ENCODE measurements at places on chromosomes 3 and 15. TPM values are rescaled to one million over a fixed set of nuclear protein-coding genes. Genes with fewer than 3 reads are reported as not detected.

GRCh38 chr3:9825451-9826040, 15.5 kb downstream of the TTLL3 start:
- no peak for DNase-seq

- no peak for DNase-seq
Measured at GRCh38 chr3:59240666-59241255, 190.9 kb upstream of the CFAP20DC start.

BLOC1S6 gene
- 89.1 TPM for total RNA-seq

- no peak for DNase-seq
Measured at GRCh38 chr15:66985653-66986052, 79.7 kb upstream of the SMAD3 start.

TMEM266 gene
- not detected for total RNA-seq

DNA sequence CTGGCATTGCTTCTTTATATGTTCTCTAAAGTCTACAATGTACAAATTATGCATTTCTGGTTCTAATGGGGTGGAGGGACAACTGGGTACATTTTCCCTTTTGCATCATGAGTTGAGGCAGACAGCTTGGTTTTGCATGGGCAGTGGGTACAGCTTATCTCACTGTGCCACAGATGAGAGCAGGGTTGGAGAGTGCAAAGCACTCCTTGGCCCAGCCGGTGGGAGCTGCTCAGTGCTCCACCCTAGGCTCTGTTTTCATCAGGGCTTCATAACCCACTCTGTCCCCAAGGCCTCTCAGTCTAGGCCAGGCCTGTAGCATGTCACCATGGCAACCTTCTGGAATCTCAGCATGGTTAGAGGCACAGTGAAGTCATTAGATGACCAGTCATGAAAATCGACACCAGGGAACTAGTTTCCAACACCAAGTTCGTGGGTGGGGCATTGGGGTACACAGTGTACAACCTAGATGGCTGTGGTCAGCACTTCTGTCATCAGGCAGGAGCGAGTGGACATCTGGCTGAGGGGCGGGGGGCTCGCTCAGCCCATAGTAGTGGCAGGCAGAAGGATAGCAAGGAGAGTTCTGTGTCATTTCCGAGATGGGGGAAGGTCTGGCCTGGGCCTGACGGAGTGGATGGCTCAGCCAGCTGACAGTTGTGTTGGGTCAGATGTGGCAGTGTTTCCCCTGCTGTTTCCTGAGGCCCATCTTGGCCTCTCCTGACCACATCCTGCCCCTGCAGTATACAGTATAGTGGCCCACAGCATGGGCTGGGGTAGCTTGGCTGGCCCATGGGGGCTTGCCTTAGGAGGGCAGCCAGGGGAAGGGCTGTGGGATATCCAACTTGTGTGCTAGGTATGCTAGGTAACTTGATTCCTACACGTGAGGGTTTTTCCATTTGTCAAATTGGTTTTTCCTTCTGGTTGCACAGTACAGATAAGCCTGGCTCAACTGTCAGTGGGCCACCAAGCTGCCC, 75.7 kb upstream of the PRR23C start:
- no peak for DNase-seq

Data from sigmoid colon (tissue), 7 donors.